ENCODE measurements at places on chromosomes 4 and X.

DNA sequence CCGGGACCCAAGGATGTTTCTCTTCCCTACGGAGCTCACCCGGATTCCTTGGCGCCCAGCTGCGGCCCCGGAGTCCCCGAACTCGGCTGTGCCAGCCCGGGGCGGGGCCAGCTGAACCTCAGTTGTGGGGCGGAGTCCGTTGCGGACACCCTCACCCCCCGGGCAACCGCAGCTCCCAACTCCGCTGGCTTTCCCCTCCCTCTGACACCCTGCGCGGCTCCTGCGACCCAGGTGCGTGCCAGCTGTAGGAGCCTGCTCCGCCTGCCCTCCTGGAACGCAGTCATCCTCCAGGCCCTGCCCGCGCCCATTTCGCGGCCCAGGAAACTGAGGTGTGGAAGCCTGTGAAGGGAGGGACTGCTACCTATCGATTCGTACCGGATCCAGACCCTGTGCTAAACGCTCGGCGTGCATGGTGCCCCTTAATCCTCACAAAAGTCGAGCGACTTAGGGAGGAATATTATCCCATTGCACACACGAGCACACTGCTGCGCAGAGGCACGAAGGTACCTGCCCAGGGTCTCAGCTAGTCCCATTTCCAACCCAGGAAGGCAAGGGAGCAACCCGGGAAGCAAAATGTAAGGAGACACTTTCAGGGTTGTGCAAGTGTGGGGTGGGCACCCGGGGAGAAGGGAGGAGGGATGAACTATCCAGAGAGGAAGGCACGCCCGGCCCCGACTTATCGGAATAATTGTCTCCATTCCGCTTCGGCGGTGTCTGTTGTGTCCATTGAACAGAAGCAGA, 12.3 kb downstream of the MSX1 start:
- DNase-seq = no peak

- DNase-seq = no peak
Measured at GRCh38 chrX:117985241-117985640, 131.4 kb downstream of the KLHL13 start.

DNA sequence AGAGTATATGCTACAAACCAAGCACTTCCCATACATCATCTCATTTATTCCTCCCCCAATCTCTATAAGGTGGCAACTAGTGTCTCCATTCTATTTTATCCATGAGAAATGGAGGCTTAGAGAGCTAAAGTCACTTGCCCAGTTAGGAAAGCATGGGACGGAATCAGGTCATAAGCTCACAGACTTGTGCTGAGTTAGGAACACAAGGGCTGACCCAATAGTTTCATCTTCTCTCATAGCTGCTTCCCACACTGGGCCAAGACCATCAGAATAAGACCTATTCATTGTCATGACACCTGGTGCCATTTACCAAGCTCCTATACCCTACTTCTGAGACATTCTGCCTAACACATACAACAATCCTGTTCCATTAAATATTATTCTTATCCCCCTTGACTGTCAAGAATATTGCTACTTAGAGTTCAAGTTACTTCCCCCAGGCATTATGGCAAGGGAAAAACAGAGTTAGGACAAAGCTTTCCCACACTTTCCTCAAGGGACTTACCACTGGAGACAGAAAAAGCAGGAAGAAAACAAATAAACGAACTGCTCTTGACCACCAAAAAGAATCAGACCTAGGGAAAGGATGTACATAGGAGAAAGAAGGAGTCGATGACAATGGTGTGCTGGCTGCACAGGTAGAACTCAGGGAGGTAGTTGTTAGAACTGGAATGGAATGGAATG, 167.8 kb downstream of the LDB2 start:
- DNase-seq = no peak

- no peak for DNase-seq
Measured at GRCh38 chr4:59920416-59920815, 1279.7 kb upstream of the ADGRL3 start.

DNA sequence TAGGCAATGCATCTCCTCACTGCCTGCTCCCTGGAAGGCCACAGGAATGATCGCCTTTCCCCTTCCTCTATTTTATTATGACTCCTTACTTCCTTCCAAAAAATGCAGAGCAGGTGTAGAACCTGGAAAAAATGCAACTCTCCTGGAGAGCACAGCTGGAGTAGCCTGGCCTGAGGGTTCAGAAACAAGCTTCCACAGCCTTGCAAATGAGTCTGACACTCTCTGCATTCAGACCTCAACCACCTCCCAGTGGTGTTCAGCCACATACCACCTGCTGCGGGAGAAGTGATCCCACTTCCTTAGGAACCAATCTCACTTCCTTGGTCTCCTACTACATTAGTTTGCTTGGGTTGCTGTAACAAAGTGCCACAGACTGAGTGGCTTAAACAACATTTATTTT, 368.1 kb upstream of the NOCT start:
- DNase-seq = no peak

DNA sequence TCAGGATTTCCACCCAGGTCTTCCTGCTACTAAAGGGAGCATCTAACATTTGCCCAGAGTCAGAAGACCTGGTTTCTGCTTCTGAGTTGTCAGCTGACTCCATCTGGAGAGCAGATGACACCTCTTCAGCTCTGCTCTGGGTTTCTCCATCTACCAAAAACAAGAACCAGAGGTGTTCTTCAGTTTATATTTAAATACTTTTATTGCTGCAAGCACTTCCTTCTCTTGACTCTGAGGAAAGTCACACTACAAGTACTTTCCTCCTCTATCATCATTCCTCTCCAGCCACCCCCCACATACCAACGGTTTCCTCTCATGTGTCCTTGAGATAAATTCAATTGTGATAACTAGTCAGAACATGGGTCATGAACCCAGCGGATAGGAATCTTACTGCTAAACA, 88.4 kb downstream of the PPP3CA start:
- no peak for DNase-seq

DNA sequence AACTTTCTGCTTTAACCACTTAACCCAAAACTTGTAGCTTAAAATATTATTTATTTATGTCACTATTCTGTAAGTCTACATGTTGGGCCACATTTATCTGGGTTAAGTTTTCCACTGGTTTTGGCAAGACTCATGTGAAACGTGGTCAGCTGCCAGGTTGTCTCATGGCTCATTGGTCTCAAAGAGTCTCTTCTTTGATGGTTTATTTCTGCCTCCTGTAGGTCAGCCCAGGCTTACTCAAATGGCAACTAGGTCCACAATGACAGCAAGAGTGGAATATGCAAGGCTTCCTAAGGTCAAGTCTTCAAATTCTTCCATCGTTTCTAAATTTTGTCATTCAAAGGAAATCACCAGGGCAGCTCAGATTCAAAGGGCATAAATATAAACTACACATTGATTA, 828.7 kb downstream of the PCDH7 start:
- DNase-seq = no peak

GRCh38 chr4:141395919-141396318, 175.2 kb downstream of the ZNF330 start:
- DNase-seq = no peak

DNA sequence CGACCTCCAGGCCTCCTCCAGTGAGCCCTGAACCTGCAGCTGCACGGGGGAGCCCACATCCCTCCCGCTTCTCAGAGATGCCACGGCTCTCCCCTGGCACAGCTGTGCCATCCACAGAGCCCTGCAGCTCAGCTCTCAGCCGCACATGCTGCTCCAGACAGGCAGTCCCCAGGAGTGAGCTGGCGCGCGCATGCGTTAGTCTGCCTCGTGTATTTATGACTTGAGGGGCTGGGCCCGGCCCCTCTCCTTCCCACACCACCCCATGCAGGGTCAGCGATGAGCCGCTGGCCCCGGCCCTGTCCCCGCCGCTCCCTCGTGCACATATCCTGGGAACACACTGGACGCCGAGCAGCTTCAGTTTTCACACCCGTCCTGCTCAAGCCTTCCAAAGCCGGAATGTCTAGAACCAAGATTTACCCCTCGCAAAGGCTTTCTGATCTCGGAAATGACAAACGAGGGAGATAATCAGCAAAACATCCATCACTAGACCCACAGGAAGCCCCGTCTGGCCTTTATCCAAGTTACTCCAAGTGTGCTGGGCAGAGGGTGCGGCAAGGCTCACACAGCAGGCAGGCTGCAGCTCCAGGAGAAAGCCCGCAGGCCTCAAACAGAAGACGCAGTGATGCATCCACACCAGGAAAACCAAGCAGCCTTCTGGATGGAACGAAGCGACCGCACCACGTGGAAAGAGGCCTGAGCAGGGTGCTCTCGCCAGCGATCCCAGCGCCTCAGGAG, 24.3 kb downstream of the GAK start:
- DNase-seq = no peak

- no peak for DNase-seq
Measured at GRCh38 chr4:86521373-86521969, 72.6 kb upstream of the PTPN13 start.

DNA sequence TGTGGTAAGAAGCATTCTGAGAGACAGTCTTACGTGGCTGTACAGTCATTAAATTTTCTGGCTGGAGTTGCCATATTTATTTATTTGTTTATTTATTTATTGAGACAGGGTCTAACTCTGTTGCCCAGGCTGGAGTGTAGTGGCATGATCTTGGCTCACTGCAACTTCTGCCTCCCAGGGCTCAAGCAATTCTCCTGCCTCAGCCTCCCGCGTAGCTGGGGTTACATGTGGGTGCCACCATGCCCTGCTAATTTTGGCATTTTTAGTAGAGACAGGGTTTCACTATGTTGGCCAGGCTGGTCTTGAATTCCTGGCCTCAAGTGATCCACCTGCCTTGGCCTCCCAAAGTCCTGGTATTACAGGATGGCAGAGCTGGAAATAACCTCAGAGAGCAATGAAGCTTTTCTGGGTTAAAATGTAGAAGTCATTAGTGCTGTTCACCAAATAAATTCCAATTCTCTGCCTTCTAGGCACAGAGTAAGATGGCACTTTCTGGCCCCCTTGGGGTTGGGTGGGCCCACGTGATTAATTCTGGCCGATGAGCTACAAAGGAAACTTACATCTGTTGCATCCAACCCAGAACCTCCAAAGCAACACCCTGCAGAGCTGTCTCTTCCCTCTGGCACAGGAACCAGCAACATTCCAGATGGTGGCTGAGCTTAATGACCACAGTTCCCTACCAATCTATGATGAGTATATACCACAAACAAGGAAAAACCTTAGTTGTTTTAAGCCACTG, 4.5 kb downstream of the MRFAP1 start:
- DNase-seq = no peak

DNA sequence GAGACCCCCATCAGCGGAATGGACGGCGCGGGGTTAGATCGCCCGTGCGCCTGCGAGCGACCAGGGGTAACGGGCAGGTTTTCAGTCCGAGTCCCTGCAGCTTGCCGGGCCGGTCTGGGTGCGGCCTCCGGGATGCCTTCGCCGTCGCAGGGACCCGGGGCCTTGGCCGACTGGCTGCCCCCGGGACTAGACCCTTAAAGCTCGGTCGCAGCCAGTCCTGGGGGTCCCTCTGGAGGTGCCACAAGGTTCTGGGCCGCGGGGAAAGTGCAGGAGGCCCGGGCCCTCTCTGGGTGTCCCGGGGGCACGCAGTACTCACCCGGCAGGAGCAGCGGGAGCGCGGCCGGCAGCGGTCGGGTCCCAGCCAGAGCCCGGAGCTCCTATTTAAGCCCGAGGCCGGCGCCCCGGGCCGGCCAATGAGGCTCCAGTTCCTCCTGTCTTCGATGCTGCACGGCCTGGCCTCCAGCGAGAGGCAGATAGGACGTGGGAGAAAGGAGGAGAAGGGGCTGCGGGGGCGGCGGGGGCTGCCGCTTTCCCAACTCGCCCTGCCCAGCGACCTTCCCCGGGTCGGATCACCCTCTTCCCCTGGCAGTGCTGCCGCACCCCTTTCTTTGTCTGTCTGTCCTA, at the start of gene SPON2:
Gene SPON2, minus strand, starts transcription at position 356 of the 624 bp plus-strand sequence.
- peak; percentile 42 for DNase-seq

DNA sequence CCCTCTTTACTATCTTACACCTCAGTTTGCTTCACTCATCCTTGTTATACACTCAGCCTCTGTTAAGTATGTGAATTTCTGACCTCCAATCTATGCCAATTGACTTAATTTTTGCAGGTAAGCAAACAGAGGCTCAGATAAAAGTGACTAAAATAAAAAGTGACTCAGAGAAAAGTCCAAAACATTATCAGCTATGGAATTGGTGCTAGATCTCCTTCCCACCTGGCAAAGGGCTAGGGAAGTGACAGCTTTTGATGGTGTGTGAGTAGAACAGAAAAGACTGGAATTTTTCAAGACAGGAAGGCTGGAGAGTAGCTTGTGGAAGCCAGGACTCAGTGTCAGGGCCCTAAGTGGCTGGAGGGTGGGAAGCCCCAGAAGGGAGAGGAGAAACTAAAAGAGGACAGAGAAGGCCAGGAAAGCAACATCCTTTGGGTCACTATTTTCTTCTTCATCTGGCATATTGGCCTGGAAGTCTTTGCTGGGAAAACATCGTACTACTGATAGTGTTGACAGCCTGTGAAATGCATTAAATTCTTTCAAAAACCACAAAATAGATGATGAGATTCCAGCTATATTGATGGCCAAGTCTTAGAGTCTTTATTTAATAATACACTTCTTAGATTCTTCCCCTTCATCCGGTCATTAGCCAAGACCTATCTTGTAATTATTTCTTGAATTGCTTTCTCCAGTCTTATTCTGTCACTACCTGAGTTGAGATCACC, 392.8 kb downstream of the RAPGEF2 start:
- no peak for DNase-seq

GRCh38 chr4:128410037-128410436, 122.4 kb upstream of the PGRMC2 start:
- no peak for DNase-seq

- no peak for DNase-seq
Measured at GRCh38 chr4:3402491-3403347, 39.0 kb upstream of the HGFAC start.
